Sciatic nerve (tissue), 2 donors: ENCODE measurements at places on chromosomes 6 and 20. TPM values are rescaled to one million over a fixed set of nuclear protein-coding genes. Genes with fewer than 3 reads are reported as not detected.

The RTF2 gene
- total RNA-seq, result 88.7 TPM

The TRIM40 gene
- not detected for total RNA-seq

The NR2E1 gene
- total RNA-seq, result not detected

The WFDC10B gene
- not detected for total RNA-seq

The ZSCAN23 gene
- 6.5 TPM for total RNA-seq

The F13A1 gene
- total RNA-seq, result 231 TPM

The PLG gene
- 0.58 TPM for total RNA-seq

The HTR1E gene
- total RNA-seq, result not detected

The MCCD1 gene
- total RNA-seq, result not detected

The GPLD1 gene
- 4.9 TPM for total RNA-seq

The STXBP5 gene
- 26.2 TPM for total RNA-seq

The ERMARD gene
- 32.5 TPM for total RNA-seq

The HLA-DRB5 gene
- 56.6 TPM for total RNA-seq

The FUT9 gene
- 0.27 TPM for total RNA-seq

The NKX2-4 gene
- not detected for total RNA-seq

The MICAL1 gene
- 53.9 TPM for total RNA-seq

The TTLL9 gene
- total RNA-seq, result 7.1 TPM

The GTPBP2 gene
- 60.6 TPM for total RNA-seq

DNA sequence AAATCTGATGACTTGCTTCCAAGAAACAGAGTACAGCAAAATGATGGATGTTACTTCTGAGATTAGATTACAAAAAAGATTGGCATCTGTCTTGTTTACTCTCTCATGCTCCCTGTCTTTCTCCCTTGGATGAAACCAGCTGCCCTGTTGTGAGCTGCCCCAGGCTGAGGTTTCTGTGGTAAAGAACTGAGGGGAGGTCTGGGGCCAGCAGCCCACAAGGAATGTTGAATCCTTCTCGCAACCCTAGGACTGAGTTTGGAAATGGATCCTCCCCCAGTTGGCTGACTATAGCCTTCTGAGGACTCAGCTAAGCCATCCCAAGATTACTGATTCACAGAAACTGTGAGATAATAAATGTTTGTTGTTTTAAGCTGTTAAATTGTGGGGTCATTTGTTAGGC lies 5.6 kb upstream of the HECA start:
- no peak for DNase-seq

DNA sequence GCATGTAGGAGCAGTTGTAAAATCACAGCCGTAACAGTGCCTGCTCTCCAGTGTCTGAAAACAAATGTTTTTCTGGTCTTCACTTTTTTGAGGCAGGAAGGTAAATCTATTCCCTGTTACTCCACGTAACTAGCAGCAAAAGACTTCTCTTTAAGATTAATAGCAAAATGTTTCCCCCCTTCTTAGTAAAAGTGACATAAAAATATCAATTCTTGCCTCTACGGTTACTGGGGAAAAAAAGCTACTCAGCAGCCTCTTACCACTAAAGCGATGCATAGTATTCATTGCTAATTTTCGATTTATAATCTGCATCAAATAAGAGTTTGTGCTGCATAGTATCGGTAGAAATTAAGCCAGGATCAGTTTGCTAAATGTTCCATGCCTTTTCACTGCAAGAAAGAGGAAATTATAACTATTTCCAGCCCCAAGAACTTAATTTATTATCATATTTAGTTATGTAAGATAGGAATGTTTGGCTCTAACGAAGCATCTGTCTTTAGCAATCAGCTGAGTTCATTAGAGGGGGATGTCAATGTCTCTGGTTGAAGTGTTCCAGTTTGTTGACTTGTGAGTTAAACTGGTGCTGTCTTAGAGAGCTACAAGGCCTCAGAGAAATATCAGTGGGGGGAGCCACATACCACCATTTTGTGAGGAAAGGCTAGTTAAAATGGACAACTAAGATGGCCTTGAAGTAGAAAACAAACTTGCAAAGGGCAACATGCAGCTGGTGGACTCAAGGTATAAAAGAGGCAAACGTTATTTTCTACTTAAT lies 617 bp upstream of the TSPYL1 start:
- no peak for DNase-seq

GRCh38 chr6:70547313-70547712 lies 19.4 kb upstream of the SDHAF4 start:
- DNase-seq, result no peak

DNA sequence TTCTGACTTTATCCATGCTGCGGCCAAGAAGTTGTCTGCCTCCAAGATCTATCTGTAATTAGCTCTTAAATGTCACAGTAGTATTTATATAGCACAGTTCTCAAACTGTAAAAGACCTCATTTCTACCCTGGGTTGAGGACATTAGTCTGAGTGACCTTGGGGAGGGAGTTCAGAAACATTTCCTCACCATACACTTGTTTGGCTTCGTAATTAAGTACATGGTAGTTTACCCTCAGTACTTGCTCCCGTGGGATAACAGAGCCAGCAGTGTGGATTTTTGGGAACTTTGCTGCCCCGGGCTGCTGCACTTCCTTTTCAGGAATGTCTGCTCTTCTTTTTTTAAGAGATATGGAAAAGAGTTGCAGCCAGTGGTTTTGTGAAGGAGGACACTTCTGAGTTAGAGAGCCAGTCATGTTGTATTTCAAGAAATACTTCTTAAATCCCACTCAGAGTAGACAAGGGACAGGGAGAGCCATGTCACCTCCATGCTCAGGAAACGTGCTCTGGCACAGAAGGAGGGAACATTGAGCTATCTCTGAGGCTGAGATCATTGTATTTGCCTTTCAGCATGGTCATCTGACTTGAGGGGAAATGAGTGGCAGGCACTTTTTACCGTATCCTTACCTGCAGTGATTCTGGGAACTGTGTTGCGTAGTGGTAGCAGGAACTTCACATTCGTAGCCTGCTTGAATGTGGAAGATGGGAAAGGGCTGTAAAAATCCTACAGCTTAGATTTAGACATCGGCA lies 33.6 kb downstream of the RPRD1B start:
- no peak for DNase-seq

DNA sequence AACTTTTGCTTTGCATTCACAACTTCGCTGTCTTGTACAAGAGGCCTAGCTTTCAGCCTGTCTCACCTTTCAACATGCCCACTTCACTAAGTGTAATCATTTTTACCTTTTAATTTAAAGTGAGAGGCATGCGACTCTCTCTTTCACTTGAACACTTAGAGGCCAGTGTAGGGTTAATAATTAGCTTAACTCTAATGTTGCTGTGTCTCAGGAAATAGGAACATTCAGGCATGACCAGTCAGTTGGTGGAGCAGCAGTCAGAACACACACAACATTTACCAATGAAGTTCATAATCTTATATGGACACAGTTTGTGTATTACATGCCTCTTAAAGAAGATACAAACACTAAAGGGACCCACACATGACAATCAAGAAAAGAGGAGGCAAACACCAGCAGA lies 47.6 kb downstream of the HTR1B start:
- DNase-seq, result no peak

GRCh38 chr6:73969971-73970970 lies 274.3 kb downstream of the CD109 start:
- DNase-seq, result no peak

- DNase-seq, result no peak
Measured at GRCh38 chr6:13450628-13451027, 36.8 kb downstream of the GFOD1 start.

- no peak for DNase-seq
Measured at GRCh38 chr6:138824482-138825144, 28.7 kb downstream of the ECT2L start.

GRCh38 chr6:42616716-42617115 lies 52.9 kb downstream of the UBR2 start:
- no peak for DNase-seq

- DNase-seq, result no peak
Measured at GRCh38 chr20:58515233-58516212, at the start of gene APCDD1L. Gene APCDD1L, minus strand, starts transcription at chr20:58515399. Its CDS starts 692 bp downstream, at chr20:58514707.

GRCh38 chr6:41103847-41104246 lies 31.1 kb downstream of the NFYA start:
- no peak for DNase-seq

DNA sequence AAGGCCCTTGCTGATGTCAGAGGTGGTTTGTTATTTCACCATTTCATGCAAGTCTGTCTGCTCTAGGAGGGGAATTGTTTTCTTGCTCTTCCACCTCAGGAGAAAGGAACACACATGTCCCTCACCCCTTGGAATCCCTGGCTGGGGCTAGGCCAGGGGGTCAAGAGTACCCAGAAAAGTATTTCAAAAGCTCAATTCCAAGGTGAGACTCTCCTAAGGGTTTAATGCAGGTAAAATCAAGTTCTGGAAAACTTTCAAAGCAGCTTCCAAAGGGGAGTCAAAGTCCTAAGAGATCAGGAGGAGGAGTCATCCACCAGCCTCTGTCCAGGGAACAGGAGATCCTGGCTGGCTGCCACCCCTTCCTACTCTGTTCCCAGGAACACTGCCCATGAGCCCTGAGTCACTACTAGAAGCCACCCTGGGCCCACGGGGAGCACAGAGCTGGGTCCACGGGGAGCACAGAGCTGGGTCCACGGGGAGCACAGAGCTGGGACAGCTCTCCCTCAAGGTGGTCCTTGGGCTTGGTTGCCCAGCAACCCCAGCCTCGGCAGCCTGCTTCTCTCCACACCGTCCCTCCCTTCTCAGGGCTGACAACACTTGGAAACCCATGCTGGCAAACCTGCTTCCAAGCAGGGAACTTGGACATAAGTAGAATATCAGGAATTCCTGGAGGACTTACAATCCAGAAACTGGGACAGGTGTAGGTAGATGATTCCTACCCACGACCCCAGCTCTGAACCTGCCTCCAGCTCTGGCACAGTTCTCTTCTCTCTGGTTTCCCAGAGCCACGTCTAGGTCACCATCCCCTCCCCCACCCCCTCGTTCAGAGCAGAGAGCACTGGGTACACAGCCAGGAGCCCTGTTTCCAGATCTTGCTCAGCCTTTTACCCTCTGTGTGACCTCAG lies 35.3 kb upstream of the CDKN1A start:
- DNase-seq, result peak; percentile 82

GRCh38 chr6:18090349-18090786 lies 32.1 kb downstream of the NHLRC1 start:
- DNase-seq, result no peak

DNA sequence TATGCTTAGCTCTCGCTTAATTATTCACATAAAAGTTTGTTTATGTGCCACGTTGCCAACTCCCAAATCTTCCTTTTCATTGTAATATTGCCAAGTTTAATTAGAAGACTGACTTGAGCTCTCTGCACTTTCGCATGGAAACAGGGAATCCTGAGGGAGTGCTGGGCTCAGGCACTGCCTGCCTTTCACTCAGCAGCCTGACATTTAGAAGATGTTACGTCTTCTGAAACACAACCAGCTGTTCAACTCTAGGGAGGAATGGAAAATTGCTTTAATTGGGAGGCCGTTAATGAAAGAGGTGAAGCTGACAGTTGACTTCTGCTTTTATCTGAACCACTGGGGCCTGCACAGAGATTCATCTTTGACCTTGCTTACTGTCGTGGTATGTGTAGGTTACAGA lies 77.4 kb upstream of the MTHFD1L start:
- no peak for DNase-seq

GRCh38 chr20:55052459-55052858 lies 577.1 kb downstream of the DOK5 start:
- no peak for DNase-seq

- no peak for DNase-seq
Measured at GRCh38 chr20:37757550-37757949, 63.7 kb downstream of the CTNNBL1 start.

GRCh38 chr20:56805966-56806365 lies 176.9 kb downstream of the TFAP2C start:
- DNase-seq, result no peak

GRCh38 chr6:3835055-3835731 lies 14.0 kb upstream of the FAM50B start:
- no peak for DNase-seq

- DNase-seq, result no peak
Measured at GRCh38 chr6:40543776-40544175, 43.4 kb downstream of the LRFN2 start.

GRCh38 chr20:13492001-13492481 lies 146.7 kb downstream of the TASP1 start:
- DNase-seq, result no peak

DNA sequence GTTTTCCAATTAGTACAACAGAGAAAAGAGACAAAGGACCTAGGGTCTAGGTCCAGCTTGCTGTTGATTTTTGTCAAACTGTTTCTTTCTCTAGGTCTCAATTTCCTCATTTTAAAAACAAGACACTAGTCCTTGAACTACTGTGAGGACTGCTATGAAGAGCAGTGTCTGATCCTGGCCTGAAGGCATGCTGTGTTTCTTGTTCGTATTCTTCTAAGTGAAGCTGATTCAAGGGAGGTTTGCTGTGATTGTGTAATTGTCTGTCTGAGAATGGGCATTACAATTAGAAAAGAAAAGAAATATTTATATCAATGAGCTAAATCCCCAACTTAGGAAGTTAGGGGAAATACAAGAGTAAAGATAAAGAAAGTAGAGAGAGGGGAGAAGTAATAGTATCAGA lies 228.2 kb upstream of the SUPT3H start:
- DNase-seq, result no peak

- no peak for DNase-seq
Measured at GRCh38 chr20:58941471-58941870, 39.6 kb upstream of the NELFCD start.

- no peak for DNase-seq
Measured at GRCh38 chr6:16518265-16518664, 243.0 kb downstream of the ATXN1 start.

DNA sequence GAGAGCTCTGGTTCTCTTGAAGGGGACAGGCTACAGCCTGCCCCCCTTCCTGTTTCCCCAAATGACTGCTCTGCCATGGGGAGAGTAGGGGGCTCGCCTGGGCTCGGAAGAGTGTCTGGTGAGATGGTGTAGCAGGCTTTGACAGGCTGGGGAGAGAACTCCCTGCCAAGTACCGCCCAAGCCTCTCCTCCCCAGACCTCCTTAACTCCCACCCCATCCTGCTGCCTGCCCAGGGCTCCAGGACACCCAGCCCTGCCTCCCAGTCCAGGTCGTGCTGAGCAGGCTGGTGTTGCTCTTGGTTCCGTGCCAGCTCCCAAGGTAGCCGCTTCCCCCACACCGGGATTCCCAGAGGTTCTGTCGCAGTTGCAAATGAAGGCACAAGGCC lies 9.8 kb downstream of the VEGFA start:
- DNase-seq, result no peak

DNA sequence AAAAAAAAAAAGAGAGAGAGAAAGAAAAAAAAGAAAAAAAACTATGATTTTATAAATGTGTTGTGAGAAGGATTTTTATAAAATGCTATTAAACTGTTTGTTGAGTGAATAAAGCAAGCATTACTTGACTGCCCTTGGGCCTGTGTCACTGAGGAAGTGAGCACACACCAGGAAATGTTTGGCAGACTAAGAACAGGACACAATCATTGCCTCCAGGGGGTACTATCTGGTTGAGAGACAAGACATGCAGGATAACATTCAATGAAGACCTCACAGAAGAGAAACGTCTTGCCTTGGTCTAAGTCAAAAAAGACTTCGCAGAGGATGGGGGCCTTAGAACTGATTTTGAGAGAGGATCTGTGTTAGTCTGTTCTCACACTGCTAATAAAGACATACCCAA lies 40.6 kb downstream of the MTFR2 start:
- no peak for DNase-seq

- DNase-seq, result no peak
Measured at GRCh38 chr6:37784585-37784967, 35.0 kb upstream of the ZFAND3 start.

- no peak for DNase-seq
Measured at GRCh38 chr20:36402708-36403107, 96.6 kb downstream of the DLGAP4 start.
